Hindlimb muscle (tissue), 1 donor: ENCODE measurements at places on chromosomes 12 and 14.

DNA sequence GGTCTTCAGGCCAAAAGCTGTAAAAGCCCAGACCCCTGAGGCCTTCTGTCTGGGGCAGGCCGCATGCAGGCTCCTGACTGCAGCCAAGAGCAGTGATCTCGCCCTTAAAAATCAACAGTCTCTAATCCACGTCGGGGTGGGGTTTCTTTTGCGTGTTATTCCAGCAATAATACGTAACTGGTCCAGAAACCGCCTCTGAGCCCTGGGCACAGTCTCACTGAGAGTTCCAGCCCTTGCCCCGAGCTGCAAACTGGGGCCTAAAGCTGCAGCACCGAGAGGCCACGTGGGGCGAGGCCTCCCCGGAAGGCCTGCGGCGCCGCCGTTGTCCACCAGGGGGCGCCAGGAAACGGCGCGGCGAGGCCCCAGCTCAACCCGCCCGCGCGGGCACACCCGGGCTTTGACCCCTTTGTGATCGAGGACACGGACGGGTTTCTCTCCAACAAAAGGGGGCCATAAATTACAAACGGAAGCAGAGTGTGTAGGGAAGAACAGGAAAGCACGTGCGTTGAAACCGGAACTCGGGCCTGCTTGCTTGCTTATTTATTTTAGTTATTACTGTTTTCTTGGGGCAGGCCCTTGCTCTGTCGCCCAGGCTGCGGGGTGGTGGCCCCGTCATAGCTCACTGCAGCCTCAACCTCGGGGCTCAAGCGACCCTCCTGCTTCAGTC lies 87.2 kb downstream of the NINJ2 start:
- DNase-seq, result peak; percentile 87

- DNase-seq, result no peak
These were observed 415.9 kb downstream of the ZFP36L1 start for GRCh38 chr14:68377006-68377405.

DNA sequence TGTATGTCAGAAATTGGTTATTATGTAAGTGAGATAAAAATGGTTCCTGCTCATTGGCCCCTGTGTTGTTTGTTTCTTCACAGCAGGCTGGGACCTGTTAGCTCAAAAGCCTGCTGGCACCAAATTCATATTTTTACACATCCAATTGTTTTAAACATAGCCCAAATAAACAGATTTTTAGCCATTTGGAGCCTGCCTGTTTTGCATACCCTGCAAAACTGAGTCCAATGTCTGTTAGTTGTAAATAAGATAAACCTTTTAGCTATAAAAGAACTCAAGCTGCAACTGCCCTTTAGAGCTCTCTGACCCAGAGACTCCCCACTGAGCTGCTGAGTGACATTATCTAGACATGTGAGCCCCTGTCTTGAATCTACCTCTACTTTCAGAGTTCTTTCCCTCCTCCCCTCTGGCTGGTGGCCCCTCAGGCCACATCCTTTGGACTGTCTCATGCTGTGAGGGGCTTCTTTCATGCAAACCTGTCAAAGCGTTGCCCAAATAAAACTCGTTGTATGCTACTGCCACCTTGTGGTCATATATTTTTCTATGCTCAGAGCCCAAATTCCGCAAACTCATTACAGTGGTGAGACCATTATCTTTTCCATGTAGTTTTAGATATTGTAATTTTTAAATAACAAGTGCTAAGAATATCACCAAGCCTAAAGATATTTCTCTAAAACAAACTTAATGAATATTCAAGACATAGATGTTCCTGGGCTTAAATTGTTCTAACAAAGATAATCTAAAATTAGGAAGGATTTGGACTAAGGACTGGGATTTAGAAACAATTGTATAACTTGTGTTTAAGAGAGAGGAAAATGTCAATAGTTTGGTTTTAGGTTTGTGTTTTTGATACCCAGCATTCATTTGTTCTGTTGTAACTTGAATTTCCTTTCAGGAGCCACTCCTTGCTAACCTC lies 337.9 kb downstream of the AACS start:
- peak; percentile 3 for DNase-seq

DNA sequence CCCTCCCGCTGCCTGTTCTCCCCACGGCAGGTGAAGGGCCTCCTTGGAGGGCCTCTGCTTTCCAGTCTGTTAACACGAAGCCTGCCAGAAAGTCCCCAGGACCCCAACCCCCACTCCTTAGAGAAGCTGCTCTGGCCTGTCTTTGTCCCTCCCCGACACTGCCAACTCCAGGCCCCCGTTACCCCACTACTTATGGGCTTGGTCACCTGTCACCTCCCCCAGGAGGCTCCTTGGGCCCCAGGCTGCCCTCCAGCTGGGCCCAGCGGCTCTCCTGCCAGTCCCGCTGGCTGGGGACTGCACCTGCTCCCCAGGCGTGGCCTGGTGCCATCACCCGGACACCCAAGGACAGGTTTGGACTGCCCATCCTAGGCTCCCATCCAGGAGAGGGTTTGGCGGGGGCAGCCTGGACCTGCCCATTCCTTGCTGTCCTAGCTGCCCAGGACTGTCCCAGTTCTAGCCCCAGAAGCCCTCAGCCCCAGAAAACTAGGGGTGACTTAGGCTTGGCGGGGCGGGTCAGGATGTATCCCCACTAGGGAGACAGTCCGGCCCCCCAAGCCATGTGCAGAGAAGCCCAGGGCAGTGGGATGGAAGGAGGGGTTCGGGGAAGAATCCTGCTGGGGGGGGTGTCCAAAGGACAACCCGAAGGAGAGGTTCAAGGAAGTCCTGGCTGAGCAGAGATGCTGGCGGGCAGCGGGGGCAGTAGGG lies 155.7 kb upstream of the C14orf180 start:
- DNase-seq, result no peak

DNA sequence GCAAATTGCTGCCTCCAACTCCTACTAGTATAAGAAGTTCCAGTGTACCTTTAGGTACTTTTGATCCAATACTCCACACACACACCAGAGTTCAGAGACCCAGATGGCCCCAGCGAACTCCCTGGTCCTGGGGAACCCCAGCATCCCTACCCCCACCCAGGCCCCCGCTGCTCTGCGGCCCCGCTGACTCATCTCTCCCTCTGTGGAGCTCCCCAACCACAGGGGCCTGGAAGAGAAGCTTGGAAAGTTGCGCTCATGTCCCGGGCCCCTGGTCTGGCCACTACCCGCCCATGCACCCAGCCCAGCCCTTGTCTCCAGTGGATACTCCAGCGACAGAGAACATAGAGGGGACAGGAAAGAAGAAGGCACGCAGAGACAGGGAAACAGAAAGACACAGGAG lies 4.2 kb upstream of the SP7 start:
- DNase-seq, result no peak
